Urinary bladder (tissue), 4 donors: ENCODE measurements at places on chromosomes 11 and 22. TPM values are rescaled to one million over a fixed set of nuclear protein-coding genes. Genes with fewer than 3 reads are reported as not detected.

DNA sequence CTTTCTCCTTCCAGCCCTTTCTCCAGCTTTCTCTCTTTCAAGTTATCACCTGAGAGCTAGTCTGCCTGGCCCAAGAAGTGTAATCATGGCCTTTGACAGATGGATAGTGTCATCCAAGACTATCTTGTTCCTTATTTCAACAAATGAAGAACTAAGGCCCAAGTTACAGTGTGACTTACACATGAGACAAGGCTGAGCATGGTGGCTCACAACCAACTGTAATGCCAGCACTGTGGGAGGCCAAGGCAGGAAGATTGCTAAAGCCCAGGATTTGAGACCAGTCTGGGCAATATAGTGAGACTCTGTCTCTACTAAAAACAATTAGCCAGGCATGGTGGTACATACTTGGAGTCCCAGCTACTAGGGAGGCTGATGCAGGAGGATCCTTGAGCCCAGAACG, 3.7 kb upstream of the RANGAP1 start:
- no peak for DNase-seq

- no peak for DNase-seq
These were observed 56.3 kb upstream of the PDE3B start for GRCh38 chr11:14587258-14587657.

DNA sequence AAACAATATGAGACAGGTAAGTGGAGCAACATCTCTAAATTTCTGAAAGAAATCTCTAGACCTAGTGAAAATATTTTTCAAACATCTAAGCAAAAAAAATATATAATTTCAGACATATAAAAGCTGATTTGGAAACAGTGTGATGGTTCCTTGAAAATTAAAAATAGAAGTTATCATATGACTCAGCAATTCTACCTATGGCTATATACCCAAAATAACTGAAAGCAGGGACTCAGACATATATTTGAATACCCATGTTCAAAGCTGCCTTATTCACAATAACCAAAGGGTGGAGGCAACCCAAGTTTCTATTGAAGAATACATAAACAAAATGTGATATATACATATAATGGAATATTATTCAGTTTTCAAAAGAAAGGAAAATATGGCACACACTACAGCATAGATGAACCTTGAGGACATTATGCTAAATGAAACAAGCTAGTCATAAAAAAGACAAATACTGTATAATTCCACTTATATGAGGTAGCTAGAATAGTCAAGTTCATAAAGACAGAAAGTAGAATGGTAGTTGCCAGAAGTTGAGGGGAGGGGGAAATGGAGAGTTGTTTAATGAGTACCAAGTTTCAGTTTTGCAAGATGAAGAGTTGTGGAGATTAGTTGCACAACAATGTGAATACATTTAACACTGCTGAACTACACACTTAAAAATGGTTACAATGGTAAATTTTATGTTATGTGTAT, 300.4 kb downstream of the TTC28 start:
- DNase-seq, result no peak

DNA sequence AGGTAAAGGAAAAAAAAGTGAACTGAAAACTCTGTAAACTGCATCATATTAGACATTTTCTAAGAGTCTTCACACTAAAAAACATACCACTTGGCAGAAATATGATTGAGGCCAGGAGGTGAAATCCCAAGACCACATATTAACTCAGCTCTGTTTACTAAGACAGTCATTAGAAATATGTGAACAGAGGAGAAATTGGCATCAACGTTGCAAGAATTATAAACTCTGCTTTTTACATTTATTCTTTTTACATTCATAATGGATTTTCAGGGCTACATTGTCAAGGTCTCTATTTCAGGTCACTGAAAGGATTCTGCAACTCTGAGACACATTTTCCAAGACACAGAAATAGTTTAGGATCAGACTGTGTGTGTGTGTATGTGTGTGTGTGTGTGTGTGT, 1364.0 kb downstream of the LRRC4C start:
- DNase-seq, result no peak

- no peak for DNase-seq
These were observed 246.8 kb downstream of the BUD13 start for GRCh38 chr11:116525961-116526495.

DNA sequence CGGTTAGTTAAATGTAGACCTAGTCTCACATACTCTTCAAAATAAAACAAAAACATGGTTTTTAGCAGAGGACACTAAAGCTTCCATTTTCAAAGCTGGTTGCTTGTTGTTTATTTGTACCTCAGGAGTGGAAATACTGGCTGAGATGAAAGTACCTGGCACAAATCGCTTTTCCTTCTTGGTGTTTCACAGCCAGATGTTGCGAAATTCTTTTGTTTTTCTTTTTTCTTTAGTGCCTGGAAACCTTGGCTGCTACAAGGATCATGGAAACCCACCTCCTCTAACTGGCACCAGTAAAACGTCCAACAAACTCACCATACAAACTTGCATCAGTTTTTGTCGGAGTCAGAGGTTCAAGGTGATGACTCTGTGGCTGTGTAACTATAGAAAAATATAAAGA, 48.3 kb downstream of the KREMEN1 start:
- DNase-seq, result no peak

- no peak for DNase-seq
These were observed 2.8 kb upstream of the JHY start for GRCh38 chr11:122879785-122880184.

The KLHL35 gene
- 1.7 TPM for total RNA-seq

The ISX gene
- total RNA-seq, result not detected

The PARVG gene
- total RNA-seq, result 5.8 TPM
